ENCODE measurements at places on chromosomes 16 and 17.
A peak's percentile ranks its signal among the peaks of the same experiment; 100 is the strongest.

DNA sequence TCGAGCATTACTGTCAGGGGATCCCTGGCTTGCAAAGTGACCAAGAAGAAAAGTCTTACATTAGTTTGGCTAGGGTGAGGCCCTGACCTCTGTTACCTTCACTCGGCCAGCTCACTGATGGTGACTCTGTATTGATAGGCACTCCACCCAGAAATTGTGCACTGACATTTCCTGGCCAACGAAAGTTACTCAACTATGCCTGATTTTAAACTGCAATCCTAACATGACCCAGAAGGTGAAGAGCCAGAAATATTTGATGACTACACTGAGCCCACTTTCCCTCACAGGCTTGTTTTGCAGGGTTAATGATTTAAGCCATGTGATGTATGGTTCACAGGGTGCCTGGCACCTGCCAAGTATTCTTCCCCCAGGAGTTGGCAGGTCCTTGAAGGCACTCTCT is 208.2 kb upstream of the MAF start:
- no peak for DNase-seq

- no peak for DNase-seq
These were observed 204.6 kb downstream of the SLC39A11 start for GRCh38 chr17:72887917-72888316.

- no peak for DNase-seq
These were observed 152.0 kb downstream of the KCNJ12 start for GRCh38 chr17:21528031-21528695.

GRCh38 chr17:29283496-29283895 is 10.5 kb downstream of the NUFIP2 start:
- DNase-seq = no peak

- no peak for DNase-seq
These were observed 288.8 kb downstream of the HAPSTR1 start for GRCh38 chr16:9380221-9380620.

DNA sequence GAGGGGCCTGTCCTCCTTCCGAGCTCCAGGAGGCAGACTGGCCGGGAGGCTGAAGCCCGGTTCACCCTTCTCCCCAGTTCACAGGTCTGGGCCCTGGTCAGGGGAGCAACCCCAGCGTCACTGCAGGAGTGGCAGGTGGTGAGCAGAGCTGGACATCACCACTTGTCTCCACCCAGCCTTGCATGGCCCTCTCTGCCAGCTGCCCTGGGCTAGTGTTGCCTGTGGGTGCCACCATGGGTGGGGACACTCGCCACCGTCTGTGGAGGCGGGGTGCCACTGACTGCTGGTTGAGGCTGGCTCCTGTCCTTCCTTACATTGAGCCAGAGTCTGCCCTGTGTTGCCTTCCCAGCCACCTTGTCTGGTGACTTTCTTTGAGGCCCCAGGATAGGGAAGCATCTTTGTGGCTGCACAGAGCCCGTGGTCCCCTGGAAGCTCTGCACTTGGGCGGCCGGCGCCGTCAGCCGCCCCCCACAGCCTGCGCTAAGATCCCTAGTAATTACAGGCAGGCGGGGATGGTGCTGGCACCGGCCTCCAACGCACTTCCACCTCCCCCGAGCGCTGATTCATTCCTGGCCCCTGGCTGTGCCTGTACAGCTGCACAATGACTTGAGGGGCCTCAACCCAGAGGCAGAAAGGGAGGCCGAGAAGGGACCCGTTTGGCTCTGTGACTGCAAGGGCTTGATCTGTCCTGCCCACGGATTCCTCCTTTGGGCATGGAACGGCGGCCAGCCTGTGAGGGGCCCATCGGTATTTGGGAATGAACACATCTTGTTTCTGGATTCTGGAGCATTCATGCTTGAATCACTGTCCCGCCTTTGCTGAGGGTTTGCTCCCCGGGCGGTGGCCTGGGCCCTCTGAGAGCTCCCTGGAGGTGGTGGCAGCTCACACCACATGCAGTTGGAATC is 5.2 kb downstream of the BAIAP2 start:
- DNase-seq = no peak

DNA sequence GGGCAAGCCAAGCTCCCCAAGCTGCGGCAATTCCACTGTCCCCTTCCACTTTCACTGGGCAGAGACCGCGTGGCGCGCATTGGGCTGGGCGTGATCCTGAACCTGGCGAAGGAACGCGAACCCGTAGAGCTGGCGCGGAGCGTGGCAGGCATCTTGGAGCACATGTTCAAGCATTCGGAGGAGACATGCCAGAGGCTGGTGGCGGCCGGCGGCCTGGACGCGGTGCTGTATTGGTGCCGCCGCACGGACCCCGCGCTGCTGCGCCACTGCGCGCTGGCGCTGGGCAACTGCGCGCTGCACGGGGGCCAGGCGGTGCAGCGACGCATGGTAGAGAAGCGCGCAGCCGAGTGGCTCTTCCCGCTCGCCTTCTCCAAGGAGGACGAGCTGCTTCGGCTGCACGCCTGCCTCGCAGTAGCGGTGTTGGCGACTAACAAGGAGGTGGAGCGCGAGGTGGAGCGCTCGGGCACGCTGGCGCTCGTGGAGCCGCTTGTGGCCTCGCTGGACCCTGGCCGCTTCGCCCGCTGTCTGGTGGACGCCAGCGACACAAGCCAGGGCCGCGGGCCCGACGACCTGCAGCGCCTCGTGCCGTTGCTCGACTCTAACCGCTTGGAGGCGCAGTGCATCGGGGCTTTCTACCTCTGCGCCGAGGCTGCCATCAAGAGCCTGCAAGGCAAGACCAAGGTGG is 9.8 kb downstream of the SARM1 start:
- no peak for DNase-seq

DNA sequence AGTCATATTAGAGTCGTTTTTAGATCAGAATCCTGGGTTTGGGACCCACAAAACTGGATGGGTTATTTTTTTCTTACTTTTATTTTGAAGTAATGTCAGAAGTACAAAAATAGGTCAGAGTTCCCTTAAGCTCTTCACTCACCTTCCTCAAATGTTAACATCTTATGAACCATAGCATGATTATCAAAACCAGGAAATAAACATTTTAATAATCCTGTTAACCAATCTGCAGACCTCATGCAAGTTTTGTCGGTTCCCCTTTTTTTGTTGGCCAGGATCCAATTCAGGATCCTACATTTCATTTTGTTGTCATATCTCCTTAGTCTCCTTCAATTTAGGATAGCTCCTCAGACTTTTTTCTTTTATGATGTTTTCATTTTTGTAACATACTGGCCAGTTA is 162.0 kb downstream of the CHD9 start:
- no peak for DNase-seq

DNA sequence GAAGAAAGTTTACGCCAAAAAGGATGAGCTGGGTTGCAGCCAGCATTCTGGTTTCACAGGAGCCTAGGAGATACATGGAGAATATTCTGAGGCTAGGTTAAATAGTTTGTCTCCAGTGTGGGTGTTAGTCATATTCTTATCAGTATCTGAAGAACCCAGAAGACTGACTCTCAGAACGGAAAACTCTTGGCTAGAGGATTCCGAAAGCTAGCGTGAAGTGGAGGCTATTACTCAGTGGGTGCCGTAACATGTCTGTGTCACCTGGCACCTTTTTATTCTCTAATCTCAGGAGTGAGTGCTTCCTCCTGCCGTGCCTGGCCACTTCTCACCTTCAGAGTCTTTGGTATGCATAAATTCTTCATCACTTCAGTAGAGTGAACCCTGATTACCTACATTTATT is 199.5 kb downstream of the WWOX start:
- no peak for DNase-seq

GRCh38 chr17:9266031-9266680 is 244.8 kb downstream of the NTN1 start:
- no peak for DNase-seq

- DNase-seq = no peak
These were observed 7.8 kb downstream of the NACA2 start for GRCh38 chr17:61583242-61583641.

DNA sequence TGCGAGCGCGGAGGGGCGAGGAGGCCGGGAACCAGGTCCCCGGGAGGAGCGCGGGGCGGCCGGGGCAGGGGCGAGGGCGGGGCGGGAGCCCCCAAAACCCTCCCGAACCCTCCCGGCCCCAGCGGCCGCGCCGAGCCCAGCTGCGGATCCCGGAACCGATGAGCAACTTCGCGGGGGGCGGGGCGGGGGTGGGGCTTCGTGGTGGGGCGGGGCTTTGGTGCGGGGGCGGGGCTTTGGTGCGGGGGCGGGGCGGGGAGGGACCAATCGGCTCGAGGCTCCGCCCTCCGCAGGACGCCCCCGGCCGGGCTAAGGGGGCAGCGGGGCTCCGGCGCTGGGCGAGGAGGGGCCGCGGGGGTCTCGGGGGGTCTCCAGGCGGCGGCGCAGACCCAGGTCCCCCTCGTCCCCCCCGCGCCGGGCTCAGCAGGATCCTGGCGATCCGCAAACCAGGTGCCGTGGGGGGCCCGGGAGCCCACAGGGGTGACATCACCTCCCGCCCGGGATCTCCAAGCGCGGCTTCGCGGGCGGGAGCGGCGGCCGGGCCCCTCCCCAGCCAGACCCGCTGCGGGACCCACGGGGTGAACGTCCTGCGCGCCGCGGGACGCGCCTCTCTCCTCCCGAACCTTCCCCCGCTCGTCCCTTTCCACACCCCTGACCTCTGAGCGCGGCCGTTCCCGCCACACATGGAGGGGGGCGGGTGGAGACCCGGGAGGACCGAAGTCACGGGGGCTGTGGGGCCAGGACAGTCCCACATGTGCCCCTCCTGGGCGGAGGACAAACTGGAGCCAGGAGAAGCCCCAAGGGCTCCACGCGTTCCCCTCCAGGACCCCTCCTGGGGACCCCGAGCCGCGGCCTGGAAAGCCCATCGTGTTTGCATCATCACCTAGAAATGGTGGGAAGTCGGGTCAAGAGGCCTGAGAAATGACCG is at the start of gene ABR:
ABR (minus strand) TSS at position 164 of the 925 bp plus-strand sequence. CDS start 254 bp downstream, outside the sequence.
- peak; percentile 72 for DNase-seq

DNA sequence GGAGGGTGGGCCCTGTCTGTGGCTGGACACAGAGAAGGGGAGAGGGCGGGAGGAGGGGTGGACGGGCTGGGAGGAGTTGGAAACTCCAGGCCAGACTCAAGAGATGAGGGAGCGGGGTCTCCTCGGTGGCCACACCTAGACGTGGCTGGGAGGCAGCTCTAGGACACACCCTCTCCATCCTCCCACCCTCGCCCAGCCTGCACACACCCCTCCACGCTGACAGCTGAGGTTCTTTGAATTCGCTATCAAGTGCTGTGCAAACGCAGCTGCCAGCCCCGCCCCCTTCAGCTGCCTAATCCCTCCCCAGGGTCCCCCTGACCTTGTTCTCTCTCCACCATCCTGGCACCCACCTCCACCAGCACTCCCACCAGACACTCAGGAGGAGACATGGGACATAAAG is 48.7 kb downstream of the DNAH17 start:
- DNase-seq = no peak

- no peak for DNase-seq
These were observed 8.2 kb downstream of the GALNS start for GRCh38 chr16:88848557-88848956.

GRCh38 chr17:28667870-28668269 is 5.9 kb downstream of the SUPT6H start:
- no peak for DNase-seq

GRCh38 chr17:61837175-61838051 is 25.9 kb downstream of the BRIP1 start:
- no peak for DNase-seq

DNA sequence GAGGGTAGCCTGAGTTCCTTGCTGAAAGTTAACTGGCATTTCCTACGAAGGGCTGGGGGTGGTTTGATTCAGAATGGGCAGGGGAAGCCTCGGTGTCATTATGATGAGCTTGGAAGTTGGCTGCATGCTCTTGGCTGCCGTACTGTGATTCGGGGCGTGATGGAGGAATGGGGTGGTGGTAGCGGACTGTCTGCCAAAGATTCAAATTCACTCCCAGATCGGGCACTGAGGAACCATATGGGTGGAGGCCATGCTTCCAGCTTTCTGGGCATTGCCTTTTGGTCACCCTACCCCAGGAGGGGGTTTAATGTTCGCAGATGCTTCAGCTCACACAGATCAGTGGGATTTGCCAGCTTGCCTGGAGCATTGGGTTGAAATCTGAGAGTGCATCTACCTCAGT is 492.8 kb upstream of the EEF2KMT start:
- DNase-seq = no peak

GRCh38 chr17:15343749-15344148 is 2.4 kb upstream of the TEKT3 start:
- no peak for DNase-seq

- DNase-seq = no peak
These were observed 332.0 kb downstream of the CBLN1 start for GRCh38 chr16:48949636-48950035.

- no peak for DNase-seq
These were observed 8.6 kb downstream of the SENP3 start for GRCh38 chr17:7570351-7570750.

DNA sequence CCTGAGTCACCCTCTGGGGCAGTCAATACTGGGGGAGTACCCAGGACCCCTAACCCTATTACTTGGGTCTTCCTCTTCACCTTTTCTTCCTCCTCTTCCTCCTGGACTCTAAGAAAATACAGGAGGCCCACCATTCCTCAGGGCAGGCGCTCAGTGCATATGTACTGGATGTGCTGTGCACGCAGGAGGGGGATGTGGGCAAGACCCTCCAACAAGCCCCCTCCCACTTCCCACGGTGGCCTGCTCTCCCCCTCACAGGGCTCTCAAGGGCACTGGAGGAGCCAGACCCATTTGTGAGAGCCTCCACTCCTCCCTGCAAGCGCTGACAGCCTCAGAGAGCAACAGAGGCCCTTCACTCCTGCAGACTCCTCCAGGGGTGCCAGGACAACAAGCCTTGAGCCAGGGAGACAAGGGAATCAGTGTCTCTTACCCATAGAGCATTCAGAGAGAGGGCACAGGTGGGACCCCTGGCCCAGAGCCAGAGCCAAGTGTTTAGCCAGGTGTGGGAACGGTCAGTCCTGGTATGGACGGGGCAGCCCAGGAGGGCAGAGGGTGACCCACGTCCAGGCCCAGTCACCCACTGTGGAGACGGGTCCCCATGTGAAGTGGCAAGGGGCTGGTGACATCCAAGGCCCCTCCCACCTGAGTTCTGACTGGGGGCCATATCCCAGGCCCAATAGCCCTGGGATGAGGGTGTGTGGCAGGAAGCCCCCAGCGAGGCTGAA is 27.3 kb upstream of the KSR1 start:
- DNase-seq = no peak

DNA sequence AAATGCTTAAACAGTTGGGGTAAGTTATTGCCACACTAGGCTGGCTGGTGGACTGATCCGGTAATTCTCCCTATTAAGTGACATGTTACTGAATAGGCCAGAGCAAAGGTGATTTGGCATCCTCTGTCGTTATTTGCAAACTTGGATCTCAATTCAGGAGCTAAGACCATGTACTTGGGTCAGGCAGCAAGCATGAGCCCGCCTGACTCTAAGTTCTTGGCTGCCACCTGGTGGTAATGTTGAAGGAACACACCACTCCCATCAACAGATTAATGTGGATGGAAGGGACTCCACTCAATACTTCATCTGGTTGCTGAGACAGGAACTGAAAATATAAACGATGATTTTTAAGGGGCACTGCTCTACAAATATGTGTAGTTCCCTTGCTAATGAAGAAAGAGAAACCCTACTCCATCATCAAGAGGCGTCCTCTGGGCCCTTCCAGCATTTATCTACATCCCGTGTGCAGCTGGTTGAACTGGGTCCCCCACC is 70.8 kb downstream of the EMP2 start:
- DNase-seq = peak; percentile 79

- DNase-seq = no peak
These were observed 26.4 kb upstream of the TAOK1 start for GRCh38 chr17:29363716-29364115.
